ENCODE measurements at places on chromosomes 1 and 21.

DNA sequence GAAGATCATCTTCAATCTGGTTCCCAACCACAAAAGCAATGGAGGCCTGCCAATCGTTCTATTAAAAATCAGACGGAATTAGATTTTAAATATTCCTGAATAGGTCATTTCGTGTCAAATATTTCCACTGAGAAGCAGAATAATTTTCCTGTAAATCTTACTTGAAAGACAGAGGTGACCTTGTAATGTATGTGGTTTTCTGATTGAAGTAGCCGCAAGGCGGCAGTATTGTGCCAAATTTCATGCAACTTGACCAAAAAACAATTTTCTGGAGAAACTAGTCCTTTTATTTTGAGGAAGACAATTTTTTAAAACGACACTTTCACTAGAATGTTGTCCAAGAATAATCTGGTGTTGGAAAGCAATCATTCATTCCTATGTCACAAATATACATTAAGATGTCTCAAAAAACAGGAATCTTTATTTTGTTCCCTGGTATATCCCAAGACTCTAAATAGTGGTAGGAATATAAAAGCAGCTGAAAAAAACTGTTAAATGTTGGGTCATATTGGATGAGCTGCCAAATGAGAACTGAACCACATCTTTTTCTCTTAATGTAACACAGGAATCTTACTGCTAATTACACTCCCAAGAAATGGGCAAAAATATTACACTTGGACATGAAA lies 33.6 kb downstream of the SPAG17 start:
- DNase-seq = no peak

DNA sequence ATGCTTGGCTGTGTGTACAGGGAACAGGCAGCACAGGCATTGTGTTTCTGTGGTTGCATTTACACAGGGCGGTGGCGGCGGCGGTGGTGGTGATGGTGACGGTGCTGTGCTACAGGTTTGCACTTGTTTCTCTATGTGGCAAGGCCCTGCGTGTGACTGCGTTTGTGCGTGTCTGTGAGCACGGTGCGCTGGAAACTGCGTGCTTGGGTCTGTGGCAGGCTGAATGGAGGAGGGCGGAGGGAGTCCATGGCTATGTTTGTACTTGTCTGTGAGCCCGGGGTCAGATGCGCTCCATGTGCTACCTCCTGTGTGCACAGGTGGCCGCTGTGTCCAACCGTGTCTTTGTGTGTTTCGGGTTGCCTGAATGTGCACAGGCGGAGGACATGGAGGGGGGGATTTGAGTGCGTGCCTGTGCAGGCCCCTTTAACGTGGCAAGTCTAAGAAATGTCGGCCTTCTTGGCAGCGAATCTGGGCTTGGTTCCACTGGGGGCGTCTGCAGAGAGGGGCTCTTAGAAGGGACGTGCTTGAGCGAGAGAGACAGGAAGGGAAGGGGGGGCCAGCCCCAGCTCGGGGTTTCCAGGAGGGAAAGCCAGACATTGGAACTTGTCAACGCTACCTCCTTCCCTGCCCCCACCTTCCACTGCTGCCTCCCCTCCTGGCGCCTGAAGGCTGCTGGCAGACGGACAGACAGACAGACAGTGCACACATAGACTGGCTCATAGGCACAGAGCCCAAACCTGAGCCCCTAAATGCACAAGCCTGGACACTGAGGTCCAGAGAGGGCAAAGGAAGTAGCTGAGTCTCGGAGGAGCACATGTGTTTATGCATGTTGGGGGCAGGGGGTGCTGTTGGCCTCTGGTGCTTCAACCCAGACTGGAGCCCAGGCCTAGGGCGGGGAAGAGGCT lies 32.7 kb upstream of the WASF2 start:
- peak; percentile 75 for DNase-seq

GRCh38 chr1:208965351-208965750 lies 618.2 kb upstream of the CAMK1G start:
- DNase-seq = no peak

DNA sequence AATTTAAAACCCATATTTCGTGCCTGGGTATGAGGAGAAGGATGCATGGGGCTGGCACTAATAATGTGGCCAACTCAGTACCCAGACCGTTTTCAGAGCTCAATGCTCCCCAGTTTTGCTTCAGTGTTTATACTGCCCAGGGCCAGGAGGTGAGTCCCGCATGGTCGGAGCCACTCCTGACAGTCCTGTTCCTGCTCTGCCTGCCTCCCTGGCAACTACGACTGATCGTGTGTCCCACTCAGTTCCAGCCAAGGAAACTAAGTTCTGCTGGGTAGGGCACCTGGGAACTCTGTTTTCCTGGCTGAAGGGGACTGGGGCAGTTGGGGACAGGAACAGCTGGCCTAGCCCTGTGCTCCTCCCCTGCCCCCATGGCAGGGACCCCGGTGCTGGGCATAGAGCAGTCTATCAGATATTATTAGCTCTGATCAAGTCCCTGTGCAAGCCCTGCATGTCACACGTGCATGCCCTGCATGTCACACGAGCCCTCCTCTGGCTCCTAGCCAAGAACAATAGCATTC lies 19.2 kb downstream of the S100A7 start:
- no peak for DNase-seq

DNA sequence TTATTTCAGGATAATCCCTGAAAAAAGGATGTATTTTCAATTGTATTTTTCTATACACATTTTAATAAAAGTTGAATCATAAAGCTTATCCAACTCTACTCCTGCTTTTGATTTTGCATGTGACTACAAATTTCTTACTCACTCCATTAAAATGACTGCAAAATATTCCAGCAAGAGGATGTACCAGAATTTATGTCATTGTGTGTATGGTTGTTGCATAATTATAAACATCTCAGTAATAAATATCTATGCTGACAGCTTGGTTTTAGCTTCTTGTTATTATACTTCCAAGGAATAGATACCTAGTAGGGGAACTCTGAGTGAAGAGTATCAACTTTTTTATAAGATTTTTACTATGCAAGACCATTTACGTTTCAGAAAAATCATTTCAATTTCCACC lies 463.2 kb upstream of the RUNX1 start:
- DNase-seq = no peak

DNA sequence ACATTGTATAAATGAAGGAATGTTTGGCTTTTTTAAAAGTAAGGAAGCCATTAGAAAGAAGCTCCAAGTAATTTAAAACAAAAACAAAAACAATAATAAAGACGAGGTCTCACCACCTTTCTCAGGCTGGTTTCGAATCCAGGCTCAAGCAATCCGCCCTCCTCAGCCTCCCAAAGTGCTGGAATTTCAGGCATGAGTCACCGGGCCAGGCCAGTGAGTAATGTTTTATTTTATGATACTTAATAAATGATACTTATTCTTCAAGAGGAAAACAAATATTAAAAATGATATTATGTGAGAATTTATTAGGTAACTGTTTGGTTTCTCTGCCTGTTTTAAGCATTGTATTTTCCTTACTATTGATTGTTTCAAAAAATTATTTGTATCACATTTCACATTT lies 201.4 kb upstream of the BRINP3 start:
- no peak for DNase-seq

DNA sequence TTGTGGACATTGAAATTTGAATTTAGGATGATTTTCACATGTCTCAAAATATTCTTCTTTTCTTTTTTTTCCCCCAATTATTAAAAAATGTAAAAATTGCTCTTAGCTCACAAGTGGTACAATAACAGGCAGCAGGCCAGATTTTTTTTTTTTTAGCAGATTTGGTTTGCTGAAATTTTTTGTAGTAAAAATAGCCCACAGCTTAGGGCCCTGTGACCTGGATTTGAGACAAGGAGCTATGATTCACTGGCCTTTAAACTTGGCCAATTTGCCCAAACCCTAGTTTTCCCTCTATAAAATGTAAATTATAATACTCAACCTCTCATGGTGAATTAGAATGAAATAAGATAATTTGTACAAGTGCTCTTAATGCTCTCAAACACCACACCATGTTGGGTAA lies 253.8 kb downstream of the DYRK1A start:
- no peak for DNase-seq

DNA sequence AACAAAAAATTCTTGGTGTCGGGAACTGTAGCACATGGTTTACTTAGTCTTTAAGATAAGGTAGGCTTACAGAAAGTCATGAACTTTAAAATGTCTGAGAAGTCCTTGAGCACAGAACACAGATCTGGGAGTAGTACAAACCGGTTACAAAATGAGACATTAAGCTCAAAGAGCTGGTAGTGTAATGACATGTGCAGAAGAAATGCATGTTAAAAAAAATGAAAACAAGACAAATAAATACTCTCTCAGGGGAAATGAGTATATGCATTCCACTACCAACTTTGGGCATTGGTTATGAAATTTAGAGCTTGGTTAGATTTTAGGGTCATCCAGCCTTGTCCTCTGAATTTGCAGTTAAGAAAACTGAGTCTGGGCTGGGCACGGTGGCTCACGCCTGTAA lies 91.5 kb upstream of the F3 start:
- no peak for DNase-seq

DNA sequence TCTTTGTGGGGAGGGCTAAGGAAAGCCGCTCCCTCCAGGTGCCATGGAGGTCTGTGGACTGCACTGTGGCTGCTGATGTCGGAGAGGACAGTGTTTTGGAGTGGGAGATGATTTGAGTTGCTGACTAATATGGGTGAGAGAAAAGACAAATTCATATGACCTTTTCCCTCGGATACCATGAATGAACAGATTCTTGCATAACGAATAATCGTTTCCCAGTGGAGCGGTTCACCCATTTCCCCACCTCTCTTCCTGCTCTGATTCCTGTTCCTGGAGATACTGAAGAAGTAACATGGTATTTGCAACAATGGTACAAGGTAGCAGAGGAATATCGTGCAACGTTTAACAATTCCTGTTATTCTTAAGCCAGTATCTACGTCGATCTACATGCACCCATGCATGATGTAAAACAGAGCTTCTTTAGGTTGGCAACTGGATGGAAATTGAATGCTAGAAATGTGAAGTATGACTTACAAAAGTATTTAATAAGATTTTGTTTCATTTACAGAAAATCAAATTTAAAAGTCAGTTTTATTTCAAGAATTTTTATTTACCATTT lies 227.1 kb downstream of the TOMM20 start:
- no peak for DNase-seq

DNA sequence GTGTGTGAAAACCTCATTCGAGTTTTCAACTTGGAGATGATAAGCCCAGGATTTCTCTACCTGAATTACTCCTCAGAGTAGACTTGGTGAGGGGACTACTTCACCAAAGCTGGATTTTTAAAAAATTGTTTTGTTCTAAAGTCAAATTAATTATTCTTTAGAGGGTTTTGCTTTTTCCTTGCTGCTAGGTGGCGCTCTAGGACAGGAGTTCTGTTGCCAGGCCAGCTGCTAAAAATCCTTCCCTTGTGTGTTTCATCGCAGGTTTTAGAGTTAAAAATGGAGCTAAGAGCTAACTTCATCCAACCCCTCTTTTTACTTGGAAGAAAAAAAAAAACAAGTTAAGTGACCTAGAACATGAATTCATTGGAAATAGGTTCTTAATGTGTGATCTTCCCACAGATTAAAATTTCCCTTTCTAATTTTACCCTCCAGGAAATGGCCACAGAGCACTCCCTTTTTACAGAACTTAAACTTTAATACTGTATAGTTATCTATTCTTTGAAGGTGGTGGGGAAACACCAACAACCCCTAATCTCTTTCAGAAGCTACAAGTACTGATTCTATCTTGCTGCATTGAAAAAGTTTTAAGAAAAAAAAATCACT lies 36.7 kb upstream of the FAM163A start:
- peak; percentile 57 for DNase-seq

- no peak for DNase-seq
These were observed 62.3 kb downstream of the COL18A1 start for GRCh38 chr21:45467221-45467779.

DNA sequence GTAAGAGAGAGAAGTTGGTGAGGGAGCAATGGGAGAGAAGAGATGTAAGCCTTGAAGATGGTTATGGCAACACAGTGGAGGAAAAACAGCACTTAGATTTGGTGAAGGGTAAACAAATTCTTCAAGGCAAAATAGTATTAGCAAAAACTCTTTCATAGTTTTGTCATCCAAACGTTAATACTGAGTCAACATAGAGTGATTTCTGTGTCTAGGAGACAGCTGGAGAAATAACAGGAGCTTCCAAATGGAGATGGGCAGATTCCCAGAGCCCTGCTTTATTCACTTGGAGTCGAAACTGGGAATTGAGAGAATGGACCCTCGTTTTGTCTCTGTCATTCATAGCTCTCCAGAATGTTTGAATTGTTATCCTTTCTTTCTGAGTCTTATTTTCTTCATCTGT lies 68.3 kb downstream of the PLA2G4A start:
- no peak for DNase-seq

GRCh38 chr1:214364786-214365295 lies 83.9 kb downstream of the SMYD2 start:
- DNase-seq = no peak

GRCh38 chr1:170262276-170262939 lies 116.6 kb downstream of the NTMT2 start:
- no peak for DNase-seq

- no peak for DNase-seq
These were observed 460.1 kb upstream of the NCAM2 start for GRCh38 chr21:20538039-20538658.

- peak; percentile 84 for DNase-seq
These were observed 76.7 kb downstream of the ARHGEF16 start for GRCh38 chr1:3530926-3531818.

- peak; percentile 2 for DNase-seq
These were observed 233.7 kb upstream of the NFIA start for GRCh38 chr1:60848583-60849188.

- peak; percentile 32 for DNase-seq
These were observed 5.9 kb downstream of the NBPF1 start for GRCh38 chr1:16607433-16607851.

DNA sequence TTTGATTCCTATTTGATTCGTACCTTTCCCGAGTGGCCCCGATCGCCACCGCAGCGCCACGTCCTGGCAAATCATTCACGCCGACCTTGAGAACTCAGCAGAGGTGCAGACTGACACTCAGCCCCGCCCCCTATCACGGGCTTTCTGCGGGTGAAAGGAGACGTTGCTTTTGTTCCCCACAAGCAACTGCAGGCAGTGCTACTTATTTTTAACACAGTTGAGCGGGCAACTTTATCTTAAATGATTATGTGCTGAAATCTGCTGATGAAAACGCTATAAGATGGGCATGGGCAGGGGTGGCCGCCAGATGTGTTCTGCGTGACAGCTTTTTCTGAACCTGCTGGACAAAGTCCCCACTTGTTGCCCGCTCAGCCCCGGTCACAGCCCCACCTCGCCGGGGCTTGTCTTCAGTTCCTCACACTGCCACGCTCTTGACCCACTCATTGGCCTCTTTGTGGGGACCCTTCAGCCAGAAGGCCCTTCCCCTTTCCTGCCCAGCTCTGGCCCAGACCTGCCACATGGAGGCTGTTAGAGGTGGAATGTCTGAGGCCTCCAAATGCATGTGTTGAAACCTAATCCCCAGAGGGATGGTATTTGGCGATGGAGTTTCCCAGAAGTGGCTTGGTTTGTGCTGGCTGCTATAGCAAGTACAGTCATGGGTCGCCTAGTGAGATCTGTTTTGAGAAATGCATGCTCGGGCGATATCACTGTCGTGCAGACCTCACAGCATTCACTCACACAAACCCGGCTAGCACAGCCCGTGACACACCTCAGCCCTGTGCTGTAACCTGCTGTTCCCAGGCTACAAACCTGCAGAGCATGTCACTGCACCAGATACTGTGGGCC lies 15.7 kb upstream of the PDXK start:
- no peak for DNase-seq
